Fibroblast of skin of scalp (primary cell): ENCODE measurements at places on chromosomes 7 and 10.

- no peak for DNase-seq
These were observed 19.2 kb upstream of the PANK1 start for GRCh38 chr10:89664203-89664602.

GRCh38 chr7:148963583-148964482 is 64.5 kb downstream of the PDIA4 start:
- DNase-seq = no peak

DNA sequence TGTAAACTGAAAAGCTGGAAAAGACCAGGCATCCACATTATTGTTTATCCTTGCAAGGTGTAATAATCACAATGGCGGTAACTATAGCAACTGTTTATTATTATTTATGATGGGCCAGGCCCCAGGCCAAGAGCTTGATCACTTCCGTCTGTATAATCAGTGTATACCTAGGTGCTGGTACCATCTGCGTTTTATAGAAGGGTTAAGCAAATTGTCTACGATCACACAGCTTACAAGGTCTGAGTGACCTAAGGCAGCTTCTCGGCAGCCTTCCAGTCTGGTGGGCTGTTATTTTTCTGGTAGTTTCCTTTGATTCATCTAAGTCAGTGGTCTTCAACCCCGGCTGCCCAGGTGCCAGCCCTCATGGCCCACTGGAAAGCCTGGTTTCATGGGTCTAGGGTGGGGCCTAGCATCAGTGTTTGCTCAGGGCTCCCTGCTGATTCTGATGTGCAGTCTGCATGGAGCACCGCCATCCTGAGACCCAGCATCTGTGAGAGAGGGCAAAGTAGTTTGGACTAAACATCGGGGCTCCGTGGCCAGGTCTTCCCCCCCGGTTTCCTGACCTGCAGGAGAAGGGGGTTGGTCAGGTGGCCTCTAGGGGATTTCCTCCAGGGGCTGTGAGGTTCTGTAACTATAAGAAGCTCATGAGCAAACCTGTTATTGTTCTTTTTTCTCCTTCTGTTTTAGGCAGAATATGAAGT is 146.4 kb downstream of the RGS10 start:
- DNase-seq = no peak

GRCh38 chr10:44234483-44234875 is 150.4 kb downstream of the CXCL12 start:
- no peak for DNase-seq

GRCh38 chr7:103784646-103785286 is 204.7 kb downstream of the RELN start:
- DNase-seq = no peak

DNA sequence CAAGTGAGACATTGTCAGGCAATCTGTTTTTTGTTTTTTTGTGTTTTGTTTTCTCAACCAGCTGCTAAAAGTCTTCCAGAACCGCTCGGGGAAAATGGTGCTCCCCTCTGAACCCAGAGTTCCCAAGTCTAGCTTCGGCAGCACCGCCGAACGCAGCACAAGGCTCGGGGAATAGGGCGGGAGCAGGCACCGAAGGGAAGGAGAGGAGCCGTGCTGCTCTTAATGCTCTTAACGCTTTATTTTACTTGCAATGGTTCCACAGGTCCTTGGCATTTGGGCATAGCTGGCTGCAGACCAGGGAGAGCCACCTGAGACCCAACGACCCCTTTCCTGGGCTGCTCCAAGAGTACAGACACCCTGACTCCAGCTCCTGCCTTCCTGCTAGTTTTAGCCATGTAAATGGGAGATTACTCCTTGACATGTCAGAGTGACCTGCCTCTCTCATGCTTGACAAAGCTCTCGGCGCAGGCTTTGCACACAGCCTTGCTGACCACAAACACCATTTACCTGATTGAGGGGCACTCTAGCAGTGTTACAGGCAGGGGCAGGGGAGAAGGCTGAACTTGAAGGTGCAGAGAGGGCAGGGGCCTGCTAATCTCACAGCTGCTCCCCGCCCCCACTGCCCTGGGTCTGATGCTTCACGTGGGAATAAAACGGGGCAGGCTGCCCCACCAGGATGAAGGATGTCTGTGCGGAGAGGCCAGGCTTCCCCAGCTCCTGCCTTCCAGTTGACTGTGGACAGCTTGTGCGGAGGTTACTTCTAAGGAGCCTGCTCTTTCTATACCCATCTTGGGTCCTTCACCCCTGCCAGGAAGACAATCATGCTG is 58.6 kb upstream of the EFCAB10 start:
- no peak for DNase-seq

- no peak for DNase-seq
These were observed 22.8 kb upstream of the FAM20C start for GRCh38 chr7:169276-170172.

DNA sequence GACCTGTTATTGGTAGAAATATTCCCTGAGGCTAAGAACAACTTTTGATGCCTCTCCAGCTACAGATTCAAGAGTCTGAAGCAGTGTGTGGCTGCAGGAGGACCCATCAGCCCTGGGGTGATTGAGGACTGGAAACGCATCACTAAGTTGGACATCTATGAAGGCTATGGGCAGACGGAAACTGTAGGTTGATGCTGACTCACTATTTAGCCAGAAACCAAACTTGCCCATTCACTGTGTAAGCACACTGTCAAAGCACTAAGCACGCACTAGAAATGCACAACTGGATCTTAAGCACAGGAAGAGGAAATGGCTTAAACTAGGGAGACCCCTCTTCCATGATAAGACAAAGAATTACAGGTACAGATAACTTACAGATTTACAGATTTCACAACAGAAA is 20.8 kb downstream of the ACSM6 start:
- DNase-seq = no peak

DNA sequence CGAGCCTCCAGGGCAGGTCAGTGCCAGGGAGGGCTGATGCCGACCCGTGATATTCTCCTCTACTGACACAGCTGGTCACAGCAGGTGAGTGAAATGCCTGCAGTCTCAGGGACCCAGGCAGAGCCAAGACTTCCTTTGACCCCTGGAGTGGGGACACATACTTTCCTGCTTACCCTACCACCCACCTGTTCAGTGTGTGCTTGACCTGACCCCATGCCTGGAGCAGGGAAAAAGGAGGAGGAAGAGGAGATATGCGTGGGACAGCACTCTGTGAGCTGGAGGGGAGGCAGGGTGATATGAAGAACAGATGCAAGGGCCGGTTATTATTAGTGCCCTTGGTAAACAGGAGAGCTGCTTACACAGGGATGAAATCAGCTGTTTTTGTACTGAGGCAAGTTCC is 40.8 kb upstream of the WIPF3 start:
- DNase-seq = no peak

DNA sequence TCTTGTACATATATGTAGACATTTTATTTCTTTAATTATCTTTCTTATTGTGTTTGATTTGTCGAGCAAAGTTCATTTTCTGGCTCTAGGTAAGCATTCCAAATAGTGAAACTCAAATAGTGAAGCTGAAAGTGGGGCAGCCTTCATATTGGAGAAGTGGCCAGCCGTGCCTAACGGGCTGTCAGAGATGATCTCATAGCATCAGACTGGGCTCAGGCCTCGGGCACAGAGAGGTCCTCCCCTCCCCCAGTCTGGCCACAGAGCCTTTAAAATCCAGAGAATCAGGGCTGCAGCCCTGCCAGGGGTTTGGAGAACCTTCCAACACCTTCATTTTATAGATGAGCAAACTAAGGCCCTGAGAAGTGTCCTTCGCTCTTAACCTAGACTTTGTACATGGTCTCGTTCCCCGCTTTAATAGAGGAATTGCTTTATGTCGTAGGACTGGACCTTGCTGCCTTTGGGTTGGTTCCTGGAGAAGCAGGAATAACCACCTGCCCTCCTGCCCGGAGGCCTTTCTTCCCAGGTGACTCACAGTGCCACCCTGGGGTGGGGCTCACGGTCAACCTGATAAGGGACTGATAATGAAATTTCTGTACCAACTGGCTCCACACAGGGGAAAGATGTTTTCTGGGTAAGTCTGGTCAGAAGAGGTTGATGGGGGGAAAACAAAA is 7.3 kb downstream of the TSPAN15 start:
- DNase-seq = no peak

- DNase-seq = no peak
These were observed 49.5 kb downstream of the UBE3C start for GRCh38 chr7:157188091-157188665.

DNA sequence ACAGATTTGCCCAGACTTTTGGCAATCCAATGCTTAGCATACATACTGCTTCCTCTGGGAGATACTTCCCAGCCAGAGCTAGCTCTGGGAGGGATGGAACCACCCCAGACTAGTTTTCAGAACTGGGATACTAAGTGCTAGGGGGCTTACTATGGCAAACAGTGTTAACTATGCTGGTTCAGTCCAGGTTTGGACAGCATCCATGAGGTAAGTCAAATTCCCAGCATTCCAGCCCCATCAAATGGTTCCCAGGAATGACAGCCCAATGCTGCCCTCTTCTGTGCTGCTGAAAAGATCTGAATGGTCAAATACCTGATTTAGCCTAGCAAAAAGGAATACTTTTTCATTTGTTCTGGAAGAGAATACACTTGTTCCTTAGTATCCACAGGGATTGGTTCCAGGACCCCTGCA is 141.7 kb upstream of the CCDC6 start:
- peak; percentile 59 for DNase-seq

- DNase-seq = no peak
These were observed 72.0 kb downstream of the C10orf143 start for GRCh38 chr10:130038611-130039109.

DNA sequence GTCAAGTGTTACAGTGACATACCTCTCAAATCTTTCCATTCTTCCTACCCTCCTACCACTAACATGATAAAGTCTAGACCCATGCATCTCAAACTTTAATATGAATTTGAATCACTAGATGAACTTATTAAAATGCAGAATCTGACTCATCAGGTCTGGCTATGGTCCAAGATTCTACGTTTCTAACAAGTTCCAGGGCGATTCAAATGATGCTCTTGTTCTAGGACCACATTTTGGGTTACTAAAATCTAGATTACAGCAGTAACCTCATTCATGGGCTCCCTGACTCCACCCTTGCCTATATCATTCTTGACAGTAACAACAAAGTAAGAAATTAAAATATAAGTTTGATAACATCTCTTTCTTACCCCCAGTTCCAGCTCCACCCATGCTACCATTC is 124.8 kb upstream of the LSM8 start:
- no peak for DNase-seq

GRCh38 chr7:13201628-13202027 is 514.2 kb downstream of the ARL4A start:
- no peak for DNase-seq

- no peak for DNase-seq
These were observed 23.0 kb upstream of the CDHR3 start for GRCh38 chr7:105940109-105940508.

DNA sequence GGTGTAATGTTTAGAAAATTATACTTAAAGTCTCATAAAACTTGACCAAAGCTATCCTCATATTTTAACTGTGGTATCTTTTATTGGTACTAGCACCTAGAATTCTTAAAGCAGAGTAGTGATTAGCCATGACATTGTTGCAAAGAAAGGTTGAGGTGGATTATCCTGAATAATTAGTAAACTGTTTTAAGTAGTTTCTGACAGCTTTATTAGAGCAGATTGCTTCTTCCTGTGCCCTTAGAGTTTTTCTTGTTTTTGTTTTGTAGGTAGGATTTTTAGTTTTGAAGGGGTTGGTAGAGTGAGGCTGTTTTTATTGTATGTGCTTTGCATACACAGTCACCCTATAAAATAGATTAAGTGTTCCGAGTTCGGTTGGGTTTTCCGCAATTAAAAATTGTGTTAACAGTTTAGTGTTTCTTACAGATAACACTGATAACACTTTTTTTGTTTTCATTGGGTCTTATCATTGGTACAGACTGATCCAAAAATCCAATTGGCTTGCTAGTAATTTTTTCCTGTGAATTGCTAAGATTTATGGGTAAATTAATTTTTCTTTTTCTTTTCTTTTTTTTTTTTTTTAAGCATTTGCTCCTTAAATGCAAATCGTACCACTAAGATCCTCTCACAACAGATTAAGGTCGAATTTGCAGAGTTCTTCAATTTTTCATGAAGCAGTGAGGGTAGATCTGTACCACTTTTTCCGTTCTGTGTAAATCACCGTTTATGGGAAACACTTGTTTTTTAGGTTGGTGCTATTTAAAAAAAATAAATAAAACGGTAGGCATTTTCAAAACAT is 2.1 kb upstream of the PBLD start:
- DNase-seq = no peak

GRCh38 chr7:94160719-94161435 is 156.7 kb upstream of the BET1 start:
- DNase-seq = no peak

- DNase-seq = no peak
These were observed 7.1 kb upstream of the KLHL7 start for GRCh38 chr7:23098460-23098859.

GRCh38 chr7:75662579-75663301 is 76.0 kb downstream of the HIP1 start:
- no peak for DNase-seq

DNA sequence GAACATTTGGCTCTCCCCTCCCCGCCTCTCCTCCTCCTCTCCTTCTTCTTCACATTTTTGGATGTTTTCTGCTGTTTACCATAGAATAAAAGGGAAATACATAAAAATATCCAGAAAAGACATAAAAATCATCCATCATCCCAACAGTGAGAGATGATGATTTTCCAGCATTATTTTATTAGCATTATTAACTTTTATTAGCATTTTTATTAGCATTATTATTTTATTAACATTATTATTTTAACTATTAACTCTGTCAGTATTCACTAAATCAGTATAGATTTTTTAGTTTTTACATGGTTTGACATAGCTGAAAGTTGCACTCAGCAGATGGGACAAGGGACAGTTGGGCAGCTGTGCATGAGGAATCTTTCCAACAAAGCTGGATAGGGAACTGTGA is 16.2 kb upstream of the SLC35B4 start:
- no peak for DNase-seq

DNA sequence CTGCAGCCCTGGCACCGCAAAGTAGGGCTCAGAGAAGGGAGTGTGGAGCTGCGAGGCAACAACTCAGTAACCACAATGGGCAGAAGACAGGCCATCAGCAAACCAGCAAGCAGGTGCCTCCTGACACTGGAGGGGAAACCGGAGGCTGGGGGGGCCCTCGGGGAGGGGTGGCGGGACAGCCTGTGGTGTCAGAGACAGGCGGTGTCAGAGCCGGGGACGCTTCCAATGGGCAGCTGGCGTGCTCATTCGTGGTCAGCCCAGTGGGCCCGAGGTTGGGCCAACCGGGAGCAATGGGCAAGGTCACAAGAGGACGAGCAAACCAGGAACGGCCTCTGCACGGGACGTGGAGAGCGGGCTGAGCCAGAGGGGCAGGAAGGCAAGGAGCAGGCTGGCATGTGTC is 158.1 kb downstream of the MAD1L1 start:
- no peak for DNase-seq

DNA sequence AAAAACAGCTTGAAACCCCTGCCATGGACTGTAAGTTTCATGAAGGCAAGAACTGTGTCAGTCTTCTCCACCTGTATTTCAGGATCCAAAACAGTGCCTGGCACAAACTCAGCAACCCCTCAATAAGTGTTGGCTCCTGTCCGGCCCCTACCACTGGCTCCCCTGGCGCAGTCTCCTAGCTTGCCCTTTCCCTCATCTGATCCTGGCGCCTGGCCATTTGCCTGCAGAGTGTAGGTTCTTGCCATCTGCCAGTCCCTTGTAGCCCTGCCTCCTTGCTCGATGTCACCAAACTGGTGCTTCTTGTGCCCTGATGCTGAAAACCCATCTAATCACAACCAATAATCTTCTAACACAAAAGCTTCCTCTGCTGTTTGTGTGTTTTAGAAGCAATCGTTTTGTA is 60.4 kb downstream of the LGI1 start:
- DNase-seq = no peak

- no peak for DNase-seq
These were observed 48.5 kb downstream of the HERPUD2 start for GRCh38 chr7:35646289-35647023.

GRCh38 chr10:33288127-33288526 is 46.3 kb downstream of the NRP1 start:
- DNase-seq = no peak

- DNase-seq = peak; percentile 40
These were observed 169.9 kb upstream of the ASAH2 start for GRCh38 chr10:50421026-50421719.
